Stimulated activated CD4-positive, alpha-beta T cell treated with anti-CD3 and anti-CD28 coated beads, Interleukin-4, amount 100 ng/mL, for 4 hours (primary cell): ENCODE measurements at places on chromosomes 12 and 14.

GRCh38 chr12:32467959-32468863 is 68.9 kb downstream of the FGD4 start:
- DNase-seq, result no peak

GRCh38 chr12:75227132-75227531 is 17.5 kb upstream of the KCNC2 start:
- no peak for DNase-seq

- DNase-seq, result peak; percentile 31
These were observed 1.0 kb downstream of the IRF9 start for GRCh38 chr14:24162093-24162492.

DNA sequence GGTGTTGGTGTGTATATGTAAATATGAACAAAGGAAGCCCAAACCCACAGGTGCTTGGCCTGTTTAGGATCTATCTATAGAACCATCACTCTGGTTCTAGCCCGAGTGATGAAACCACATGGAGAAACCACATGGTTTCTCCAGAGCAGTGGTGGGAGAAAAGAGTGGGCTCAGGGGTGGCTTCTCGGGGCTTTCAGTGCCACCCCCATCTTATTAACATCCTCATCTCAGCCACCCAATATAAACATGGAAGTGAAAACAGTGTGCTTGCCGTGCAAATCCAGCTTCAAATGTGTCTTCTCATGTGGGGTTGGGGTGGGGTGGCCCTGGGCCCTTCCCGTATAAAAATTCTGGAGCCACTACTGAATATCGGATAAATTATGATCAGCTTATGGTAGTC is 109.0 kb downstream of the STAB2 start:
- no peak for DNase-seq

DNA sequence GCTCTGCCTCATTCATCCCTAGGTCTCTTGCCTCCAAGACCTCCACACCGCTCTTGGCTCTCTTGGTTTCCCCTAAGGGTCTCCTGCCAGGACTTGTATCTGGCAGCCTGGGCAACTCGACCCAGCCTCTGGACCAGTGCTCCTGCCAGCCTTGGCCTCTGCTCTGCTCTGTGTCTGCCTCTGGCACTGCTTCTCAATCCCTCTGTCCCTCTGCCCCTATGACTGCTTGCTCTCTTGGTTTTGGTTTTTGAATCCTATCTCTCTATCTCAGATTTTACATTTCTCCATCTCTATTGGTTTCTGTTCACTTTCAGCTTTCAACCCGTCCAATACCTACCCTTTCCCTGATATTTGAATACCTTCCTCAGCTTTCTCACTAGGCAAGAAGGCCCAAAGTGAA is 6.3 kb downstream of the ITGA5 start:
- no peak for DNase-seq

GRCh38 chr14:50675597-50675996 is 7.5 kb upstream of the SAV1 start:
- no peak for DNase-seq

DNA sequence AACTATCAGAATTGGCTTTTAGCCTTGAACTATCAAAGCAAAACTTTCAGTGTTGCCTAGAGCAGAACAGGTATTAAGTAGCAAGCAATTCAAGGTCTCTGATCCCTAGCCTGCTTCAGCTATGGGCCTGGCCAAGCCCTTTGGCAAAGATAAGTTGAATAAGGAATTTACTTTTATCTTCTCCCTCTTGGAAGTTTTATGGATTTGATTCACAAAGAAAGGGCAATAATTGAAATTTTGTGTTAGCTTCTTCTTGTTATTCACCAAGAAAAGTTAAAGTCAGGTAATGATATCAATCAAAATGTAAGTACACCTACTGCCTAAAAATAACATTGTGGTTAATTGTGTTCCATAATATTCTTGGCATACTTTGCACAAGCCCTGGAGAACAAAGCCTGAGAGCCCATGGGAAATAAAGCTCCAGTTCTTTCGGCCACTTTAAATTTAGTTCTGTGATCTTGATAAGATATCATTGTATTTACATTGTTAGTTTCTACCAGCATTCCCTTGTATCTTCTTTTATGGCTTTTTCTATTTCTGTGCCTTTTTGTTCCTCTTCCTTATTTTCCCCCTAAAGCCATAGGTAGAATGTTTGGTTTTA is 158.0 kb downstream of the RAD51B start:
- no peak for DNase-seq
